ENCODE measurements at places on chromosomes 6 and 20.
A peak's percentile ranks its signal among the peaks of the same experiment; 100 is the strongest.

DNA sequence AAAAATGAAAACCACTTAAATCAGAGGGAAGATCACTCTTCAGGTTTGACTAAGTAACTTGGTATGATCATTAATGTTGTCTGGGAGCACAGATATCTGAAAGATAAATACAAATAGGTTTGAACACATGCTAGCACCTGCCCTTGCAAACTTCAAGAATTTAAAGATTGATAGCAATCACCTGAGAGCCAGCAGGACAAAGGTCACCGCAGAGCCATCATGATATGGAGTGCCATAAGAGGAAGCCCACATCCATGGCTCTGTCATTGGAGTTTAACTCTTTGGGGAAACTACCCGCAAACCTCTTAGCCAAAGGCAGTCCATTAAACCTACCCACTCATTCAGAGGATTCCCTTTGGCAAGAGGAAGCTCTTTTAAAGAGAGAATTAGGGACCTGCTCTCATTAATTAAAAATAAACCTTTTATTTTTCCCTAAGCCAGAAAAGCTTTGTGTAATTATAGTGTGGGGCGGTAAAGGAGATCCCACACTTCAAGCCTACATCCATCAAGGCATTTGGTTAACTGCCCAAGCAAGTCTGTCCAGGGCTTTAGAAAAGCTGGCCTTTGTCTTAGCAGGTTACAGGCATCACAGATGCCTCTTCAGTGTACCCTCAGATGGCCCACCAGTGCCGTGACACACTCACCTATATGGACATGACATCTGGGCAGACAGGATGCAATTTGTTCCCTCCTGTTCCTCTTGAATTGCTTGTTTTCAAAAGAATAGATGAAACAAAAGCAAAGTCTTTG, 73.0 kb downstream of the SASH1 start:
- DNase-seq, result no peak

- no peak for DNase-seq
These were observed 23.1 kb upstream of the LAMP5 start for GRCh38 chr20:9491324-9491723.

DNA sequence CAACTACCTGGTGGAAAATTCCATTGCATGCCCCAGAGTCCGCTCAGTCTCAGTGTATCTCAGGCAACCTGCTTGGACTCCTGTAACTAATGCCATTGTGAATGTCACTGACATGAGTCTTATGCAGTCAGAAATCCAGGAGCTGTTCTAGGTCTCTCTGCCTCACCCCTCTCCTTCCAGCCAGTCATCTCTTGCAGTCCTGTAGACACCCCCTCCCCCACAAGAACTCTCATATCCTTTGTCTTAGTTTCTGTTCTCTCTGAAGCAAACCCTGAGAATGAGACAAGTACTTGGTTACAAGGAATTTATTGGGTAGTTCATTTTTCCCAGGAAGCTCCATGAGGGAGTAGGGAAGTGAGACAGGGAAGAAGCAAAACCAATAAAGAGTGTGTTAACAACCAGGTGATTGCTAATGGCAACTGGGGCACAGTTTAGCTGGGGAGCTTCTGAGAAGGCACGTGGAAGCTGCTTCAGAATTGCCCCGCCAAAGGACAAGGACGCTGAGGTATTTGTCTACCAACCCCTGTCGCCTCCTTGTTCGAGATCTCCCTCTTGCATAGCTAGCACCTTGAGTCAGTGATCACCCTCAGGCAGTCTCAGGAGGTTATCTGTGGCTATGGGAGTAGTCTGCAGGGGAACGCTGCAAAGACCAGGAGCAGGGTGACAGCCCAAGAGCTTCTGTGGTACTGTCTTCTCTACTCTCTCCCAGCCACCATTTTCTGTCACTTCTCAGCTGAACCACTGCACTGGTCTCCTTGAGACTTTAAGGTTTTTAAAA, 911.4 kb upstream of the FLRT3 start:
- no peak for DNase-seq

DNA sequence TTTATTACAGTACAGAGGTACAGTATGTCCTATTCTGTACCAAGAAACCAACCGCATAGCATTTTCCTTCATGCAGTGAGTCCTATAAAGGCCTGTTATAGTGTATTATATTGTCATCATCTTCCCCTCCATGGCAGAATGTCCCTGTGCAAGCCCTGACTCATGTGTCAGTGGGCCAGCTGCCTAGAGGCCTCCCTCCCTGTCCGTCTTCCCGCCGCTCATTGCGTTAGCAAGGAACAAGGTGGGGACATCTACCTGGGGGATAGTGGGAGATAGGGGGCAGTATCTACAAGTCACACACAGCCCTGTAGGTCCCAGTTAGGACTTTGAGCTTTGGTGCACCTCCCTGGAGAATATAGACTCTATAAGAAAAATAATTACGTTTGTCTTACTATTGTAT, 27.1 kb downstream of the ARFGEF2 start:
- DNase-seq, result no peak

GRCh38 chr6:107523794-107524193, 33.9 kb downstream of the SOBP start:
- no peak for DNase-seq

- no peak for DNase-seq
These were observed 83.7 kb downstream of the MKKS start for GRCh38 chr20:10350188-10350842.

GRCh38 chr6:6771224-6771945, 182.9 kb downstream of the LY86 start:
- no peak for DNase-seq

- no peak for DNase-seq
These were observed 24.6 kb downstream of the MYLK4 start for GRCh38 chr6:2725999-2726567.

GRCh38 chr6:56851541-56852259, 103.2 kb upstream of the BEND6 start:
- DNase-seq, result no peak

DNA sequence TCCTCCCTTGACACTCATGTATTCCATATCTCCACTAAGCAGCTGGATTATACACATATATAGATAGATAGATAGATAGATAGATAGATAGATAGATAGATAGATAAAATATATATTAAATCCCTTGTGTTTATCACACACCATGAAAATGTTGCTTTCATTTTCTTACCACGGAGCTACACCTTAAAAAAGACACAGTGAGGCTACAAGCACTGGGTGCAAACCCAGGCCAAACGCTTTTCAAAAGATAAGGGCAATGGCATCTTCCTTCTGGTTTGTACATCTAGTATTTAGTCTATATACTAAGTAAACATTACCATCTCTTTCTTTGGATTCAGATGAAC, 377.1 kb downstream of the ESR1 start:
- no peak for DNase-seq

GRCh38 chr20:56552911-56553629, 20.0 kb downstream of the FAM209B start:
- DNase-seq, result no peak

DNA sequence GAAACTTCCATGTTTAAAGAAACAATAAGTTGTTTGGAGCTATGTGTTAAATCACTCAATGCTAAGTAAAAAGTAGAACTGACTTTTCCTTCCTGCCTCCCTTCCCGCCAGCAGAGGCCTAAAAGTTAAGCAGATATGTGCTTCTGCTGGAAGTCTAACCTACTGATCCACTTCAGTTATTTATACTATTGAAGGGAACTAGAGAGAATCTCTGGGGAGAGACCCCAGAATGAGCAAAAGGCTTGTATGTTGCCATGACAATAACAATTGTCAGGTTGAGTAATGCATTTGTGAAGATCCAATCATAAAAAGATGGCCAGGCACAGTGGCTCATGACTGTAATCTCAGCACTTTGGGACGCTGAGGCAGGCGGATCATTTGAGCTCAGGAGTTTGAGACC, 24.7 kb downstream of the MGME1 start:
- DNase-seq, result no peak

- no peak for DNase-seq
These were observed 170.7 kb downstream of the EPHA7 start for GRCh38 chr6:93248631-93249030.

DNA sequence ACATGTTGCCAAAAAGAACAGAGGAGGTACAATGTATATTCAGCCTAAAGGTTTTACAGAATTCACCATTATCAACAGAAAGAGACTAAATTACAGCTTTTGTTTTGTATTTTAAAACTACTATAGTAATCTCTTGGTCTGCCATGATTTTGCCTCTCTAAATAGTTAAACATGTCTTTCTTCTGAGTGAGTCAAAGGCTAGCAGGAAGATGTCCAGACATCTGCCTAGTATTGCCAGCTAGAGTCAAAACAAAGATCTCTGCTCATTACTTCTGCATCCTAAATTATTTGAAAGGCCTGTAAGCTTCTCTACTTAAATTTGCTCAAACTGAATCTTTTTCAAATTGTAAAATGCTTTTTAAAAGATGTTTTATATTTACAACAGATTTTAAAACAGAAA, 8.8 kb downstream of the ASF1A start:
- no peak for DNase-seq

GRCh38 chr20:25046181-25046641, 11.7 kb downstream of the ACSS1 start:
- DNase-seq, result no peak

- DNase-seq, result no peak
These were observed 82.7 kb downstream of the MDN1 start for GRCh38 chr6:89736893-89737292.

GRCh38 chr20:35560105-35560511, 18.2 kb downstream of the ERGIC3 start:
- DNase-seq, result no peak

GRCh38 chr6:2502096-2502997, 248.4 kb downstream of the MYLK4 start:
- no peak for DNase-seq

DNA sequence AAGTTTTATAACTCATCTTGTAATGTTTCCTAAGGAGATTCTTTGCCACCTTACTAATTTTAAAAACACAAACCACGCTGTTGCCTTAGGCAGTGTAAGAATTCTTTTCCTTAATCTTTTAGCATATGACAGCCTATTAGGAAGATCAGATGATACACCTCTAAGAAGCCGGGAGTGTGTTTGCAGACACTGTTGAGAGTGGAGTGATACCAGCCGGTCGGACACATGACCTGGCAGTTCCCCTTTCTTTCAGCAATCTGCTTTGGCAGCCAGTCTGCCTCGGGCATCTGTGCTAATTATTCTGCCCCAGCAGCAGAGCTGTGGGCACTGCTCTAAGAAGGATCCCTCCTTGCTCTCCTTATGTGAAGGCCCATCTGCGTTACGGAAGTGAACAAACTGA, 50.9 kb downstream of the PLCB4 start:
- no peak for DNase-seq

- no peak for DNase-seq
These were observed 39.4 kb downstream of the YTHDF1 start for GRCh38 chr20:63176427-63177133.

- peak; percentile 56 for DNase-seq
These were observed 19.3 kb downstream of the FAXC start for GRCh38 chr6:99330159-99330558.

DNA sequence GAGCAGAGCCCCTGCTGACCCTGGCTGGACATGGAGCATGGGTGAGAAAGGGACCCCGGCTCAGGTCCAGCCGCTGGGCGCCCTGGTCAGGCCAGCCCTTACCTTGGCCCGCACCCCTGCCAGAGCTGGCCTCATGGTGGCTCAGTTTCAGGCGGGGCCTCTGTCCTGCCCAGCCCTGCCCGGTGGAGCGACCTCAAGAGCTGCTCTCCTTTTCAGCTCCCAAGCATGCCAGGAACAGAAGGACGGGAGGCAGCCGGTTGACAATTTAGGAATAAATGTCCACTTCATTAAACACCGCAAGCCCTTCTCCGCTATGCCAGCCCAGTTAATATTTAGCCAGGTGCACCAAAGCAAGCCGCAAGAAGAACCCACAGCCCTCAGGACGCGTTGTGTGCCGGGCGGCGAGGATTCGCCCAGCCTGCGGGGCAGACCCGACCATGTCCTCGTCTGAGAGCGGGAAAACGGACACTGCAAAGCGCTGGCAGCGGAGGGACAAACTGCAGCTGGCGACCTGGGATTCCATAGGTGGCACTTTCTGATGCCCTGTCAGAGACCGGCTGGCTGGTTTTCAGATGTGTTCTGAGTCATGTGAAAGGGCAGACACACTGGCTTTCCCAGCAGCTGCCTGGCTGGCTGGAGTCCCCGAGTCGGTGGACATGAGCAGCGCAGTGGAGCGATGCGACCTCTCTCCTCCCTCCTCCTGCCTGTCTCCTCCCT, 221.9 kb downstream of the TTLL2 start:
- DNase-seq, result no peak

GRCh38 chr6:105759946-105760345, 326.2 kb upstream of the PRDM1 start:
- no peak for DNase-seq

GRCh38 chr6:153449279-153449678, 318.2 kb upstream of the RGS17 start:
- no peak for DNase-seq

DNA sequence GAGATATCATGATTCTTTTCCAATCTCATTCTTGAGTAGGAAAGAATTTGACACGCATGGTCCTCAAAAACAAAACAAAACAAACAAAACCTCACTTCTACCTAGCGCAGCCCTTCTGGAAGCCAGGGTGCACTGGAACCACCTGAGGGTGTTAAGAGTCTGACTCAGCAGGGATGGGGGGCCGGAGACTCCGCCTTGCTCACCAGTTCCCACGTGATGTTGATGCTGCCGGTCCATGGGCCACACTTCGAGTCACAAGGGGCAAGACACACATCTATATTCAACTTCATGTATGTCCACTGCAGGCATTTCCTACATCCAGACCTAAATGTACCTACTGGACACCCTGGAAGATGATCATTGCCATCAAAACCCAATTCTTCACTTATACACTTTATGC, 30.4 kb downstream of the BFSP1 start:
- no peak for DNase-seq

DNA sequence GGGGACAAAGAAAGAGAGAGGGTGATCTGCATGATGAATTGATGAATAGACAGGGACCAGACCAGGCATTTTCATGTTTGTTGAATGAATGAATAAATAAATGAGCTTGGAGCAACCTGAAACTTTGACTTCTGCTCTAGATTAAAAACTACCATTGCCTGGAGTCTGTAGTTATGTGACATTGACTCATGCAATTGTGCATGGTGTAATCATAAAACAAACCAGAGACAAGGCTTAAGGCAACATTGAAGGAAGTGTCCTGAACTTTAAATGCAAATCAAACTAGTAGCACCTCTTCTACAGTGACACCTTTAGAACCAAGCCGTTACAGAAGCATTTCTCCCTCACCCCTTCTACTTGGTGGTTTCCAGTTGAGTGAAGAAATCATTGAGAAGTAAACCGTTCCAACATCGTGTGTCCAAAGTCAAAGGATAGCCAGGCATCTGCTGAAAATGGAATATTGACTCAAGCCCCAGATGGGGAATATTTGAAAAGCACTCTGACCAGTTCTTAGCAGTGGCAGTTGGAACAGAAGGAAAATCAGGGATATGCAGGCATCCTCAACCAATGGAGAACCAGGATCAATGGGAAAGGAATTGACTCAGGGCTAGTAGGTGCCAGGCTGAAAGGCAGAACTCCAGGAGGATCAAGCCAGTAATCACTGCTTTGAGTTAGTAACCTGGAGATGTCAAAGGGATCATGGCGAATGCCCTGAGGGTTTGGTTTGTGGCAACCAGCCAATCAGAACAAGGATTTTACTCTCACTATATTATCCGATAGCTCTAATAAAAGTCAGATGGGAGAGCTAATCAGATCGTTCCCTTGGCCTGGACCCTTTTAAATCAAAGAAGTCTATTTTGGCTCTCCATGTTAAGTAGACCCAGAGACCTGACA, 171.2 kb upstream of the TSHZ2 start:
- DNase-seq, result no peak

- no peak for DNase-seq
These were observed 41.7 kb downstream of the CDK5RAP1 start for GRCh38 chr20:33359399-33360261.

GRCh38 chr6:112690497-112691202, 343.5 kb downstream of the RFPL4B start:
- no peak for DNase-seq
